ENCODE measurements at places on chromosomes 1 and 21.

GRCh38 chr1:46030876-46031660 lies 101.4 kb downstream of the PIK3R3 start:
- H3K27me3 ChIP-seq, result no peaks in the 10 kb centered on the region
- DNase-seq, result no peak
- H3K4me3 ChIP-seq, result no peak overlapping the region
- H3K4me1 ChIP-seq, result no peaks in the 10 kb centered on the region
- H3K36me3 ChIP-seq, result peaks cover 2% of the 10 kb centered on the region

DNA sequence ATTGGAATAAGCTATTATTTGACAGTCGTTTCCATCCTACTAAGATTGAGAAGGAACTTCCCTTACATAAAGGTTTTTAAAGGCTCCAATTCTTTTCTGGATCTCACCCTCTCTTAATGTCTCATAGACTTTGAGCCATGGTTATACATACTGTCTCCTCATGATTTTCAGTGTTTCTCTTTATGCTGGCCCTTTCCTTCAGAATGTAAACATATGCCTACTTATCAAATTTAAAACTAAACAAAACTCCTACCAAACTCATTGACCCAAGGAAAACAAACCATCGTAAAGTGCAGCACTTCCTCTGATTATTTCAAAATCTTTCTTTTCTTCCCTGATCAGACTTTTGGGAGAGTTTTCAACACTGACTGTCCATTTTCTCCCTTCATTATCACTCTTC lies 163.4 kb upstream of the DPYD start:
- no peaks in the 10 kb centered on the region for H3K36me3 ChIP-seq
- H3K27ac ChIP-seq, result no peak overlapping the region
- H3K27me3 ChIP-seq, result no peaks in the 10 kb centered on the region
- no peak for DNase-seq
- no peaks in the 10 kb centered on the region for H3K4me1 ChIP-seq
- H3K4me3 ChIP-seq, result no peak overlapping the region

- no peak overlapping the region for H3K4me3 ChIP-seq
- no peak for DNase-seq
- H3K4me1 ChIP-seq, result no peaks in the 10 kb centered on the region
- no peak overlapping the region for H3K27ac ChIP-seq
- H3K27me3 ChIP-seq, result no peaks in the 10 kb centered on the region
Measured at GRCh38 chr1:30196457-30196856, 526.9 kb downstream of the MATN1 start.

- peaks cover 9% of the 10 kb centered on the region for H3K4me1 ChIP-seq
- H3K27me3 ChIP-seq, result no peaks in the 10 kb centered on the region
- H3K36me3 ChIP-seq, result no peaks in the 10 kb centered on the region
- no peak overlapping the region for H3K4me3 ChIP-seq
- no peak for DNase-seq
Measured at GRCh38 chr1:202031796-202032195, 21.4 kb downstream of the ELF3 start.

DNA sequence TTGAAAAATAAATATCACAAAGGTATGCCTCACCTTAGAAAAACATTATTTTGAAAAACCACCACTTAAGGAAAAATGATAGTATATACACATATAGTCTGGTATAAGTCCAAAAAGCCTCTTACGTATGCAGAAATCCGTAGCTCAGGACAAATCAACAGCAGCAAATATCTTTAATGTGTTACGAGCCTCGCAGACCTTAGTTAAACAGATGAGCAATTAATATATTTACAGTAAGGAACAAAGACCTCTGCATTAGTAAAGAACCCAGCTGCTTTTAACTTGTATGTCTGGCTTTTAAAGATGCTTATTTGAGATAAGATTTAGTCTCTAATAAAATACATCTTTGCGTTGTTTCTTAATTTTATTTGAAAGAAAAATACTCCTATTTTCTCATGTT lies 79.9 kb upstream of the CHRM3 start:
- no peaks in the 10 kb centered on the region for H3K27me3 ChIP-seq
- no peaks in the 10 kb centered on the region for H3K36me3 ChIP-seq
- H3K4me1 ChIP-seq, result no peaks in the 10 kb centered on the region
- no peak overlapping the region for H3K4me3 ChIP-seq
- H3K27ac ChIP-seq, result no peak overlapping the region
- DNase-seq, result no peak

DNA sequence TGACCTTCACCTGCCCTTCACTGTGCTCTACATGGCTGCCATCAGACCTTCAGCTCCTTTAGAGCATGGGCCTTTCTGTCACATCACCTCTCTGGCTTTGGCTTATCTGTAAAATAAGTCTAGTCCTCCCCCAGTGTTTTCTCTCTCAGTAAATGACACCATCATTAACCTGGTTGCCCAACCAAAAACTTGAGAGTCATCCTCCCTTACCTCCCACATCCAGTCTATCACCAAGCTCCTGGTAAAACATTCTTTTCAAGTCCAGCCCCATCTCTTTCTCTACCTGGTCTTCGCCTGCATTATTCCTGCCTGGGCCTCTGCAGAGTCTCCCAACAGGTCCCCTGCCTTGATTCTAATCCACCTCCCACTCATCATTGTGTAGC lies 13.1 kb downstream of the SLC26A9 start:
- peaks cover 2% of the 10 kb centered on the region for H3K4me1 ChIP-seq
- no peak overlapping the region for H3K4me3 ChIP-seq
- no peaks in the 10 kb centered on the region for H3K36me3 ChIP-seq
- no peaks in the 10 kb centered on the region for H3K27me3 ChIP-seq
- DNase-seq, result no peak

- no peak overlapping the region for H3K4me3 ChIP-seq
- H3K27me3 ChIP-seq, result no peaks in the 10 kb centered on the region
- H3K4me1 ChIP-seq, result 0 out of 2 replicates have a peak, but pooled peaks cover 5% of the 10 kb centered on the region
- no peak overlapping the region for H3K27ac ChIP-seq
Measured at GRCh38 chr1:161032409-161032808, 6.4 kb downstream of the TSTD1 start.

DNA sequence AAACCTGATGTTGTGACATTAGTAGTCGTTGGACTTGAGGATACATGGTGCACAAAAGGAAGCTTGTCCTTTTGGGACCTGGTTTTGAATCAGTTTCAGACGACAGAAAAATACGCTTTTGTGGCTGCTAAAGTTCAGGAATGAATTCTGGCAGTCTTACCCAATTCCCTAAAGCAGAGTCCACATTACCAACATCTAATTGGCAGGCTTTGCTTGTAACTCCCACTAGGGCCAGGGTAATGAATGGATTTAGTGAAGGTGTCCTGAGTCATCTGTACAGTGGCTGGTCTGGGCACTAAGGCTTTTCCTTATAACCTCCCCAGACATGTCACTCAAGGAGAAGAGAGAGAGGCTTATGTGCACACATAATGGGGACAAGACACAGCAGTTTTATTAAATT lies 66.2 kb upstream of the RNPC3 start:
- no peak overlapping the region for H3K27ac ChIP-seq
- H3K27me3 ChIP-seq, result no peaks in the 10 kb centered on the region
- no peak overlapping the region for H3K4me3 ChIP-seq
- no peak for DNase-seq

DNA sequence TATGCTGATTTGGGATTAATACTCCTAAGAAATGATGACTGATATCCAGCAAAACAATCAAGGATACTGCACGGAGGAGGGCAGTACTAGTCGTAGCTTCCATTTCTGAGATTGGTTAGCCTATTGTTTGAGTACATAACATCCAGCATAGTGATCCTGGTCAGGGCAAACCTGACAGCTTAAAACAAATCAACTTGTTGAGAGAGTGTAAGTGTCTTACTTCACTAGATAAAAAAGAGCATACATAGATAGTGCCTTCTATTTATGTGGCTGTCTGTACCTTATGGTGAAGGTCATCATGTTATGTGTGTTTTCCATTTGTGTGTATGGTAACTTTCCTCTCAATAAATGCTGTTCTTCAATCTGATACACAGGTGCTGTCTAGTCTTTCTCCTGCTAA lies 228.4 kb downstream of the PTGER3 start:
- no peaks in the 10 kb centered on the region for H3K4me1 ChIP-seq
- H3K4me3 ChIP-seq, result no peak overlapping the region
- no peak overlapping the region for H3K27ac ChIP-seq
- DNase-seq, result no peak

DNA sequence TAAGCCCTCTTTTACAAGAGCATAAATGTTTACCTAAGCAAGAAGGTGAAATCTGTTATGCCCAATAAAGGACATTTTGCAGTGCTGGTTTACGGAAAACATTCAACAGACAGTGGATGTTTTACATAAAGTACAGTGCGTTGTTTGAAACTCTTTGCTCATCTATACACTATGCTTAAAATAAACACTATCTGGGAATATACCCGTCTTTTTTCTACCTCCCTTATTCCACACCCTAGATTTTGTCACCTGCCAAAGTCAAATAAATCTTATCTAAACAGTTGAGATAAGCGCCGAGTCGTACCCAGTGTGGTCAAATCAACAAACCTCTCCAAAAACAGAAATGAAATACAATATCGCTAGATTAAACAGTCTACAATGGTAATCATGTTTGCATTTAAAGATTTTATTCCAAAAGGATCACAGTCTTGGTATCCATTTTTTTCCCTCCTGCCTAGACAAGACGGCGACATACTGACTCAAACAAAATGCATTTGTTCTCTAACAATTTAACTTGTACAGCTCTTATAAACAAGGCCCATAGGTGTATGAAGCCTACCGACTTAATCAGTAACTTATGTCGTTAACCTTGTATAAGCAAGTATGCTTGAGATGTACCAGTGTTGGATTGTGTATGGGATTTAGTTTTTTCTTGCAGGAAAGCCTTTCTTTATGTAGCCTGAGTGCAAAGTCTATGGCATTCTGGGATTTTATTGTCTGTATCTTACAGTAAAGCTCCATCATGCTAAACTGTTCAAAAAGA lies 189.1 kb downstream of the FMN2 start:
- H3K4me3 ChIP-seq, result no peak overlapping the region
- no peak overlapping the region for H3K27ac ChIP-seq
- no peaks in the 10 kb centered on the region for H3K4me1 ChIP-seq
- no peak for DNase-seq

DNA sequence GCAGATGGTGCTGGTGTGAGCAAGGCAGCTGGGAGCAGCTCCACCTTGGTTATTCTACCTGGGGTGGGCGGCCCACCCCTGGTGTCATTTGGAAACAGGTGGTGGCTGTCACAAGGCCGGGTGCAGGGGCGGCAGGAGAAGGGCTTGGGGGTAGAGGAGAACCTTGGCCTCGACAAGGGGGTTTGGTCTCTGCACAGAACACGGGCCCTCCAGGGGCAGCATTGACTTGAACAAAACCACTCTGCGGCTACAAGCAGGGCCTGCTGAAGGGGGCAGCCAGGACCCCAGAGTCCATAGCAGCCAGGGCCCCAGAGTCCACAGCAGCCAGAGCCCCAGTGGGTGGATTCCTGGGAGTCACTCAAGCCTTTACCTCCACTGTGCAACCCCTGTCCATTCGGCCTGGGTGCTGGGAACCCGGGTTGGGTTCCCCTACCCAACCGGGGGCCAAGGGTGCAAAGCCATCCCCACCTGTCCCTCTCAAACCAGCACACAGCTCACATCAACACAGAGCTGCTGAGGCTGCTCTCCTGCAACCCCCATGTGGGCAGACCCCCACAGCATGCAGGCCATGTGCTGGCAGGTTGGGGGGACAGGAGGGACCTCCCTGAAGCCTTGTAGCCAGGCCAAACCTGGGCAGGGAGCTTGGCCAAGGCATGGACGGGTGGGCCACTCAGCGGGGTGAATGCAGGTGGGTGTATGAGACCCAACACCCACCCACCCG lies 7.7 kb downstream of the TRIM11 start:
- no peak for DNase-seq
- no peaks in the 10 kb centered on the region for H3K4me1 ChIP-seq
- H3K4me3 ChIP-seq, result no peak overlapping the region

DNA sequence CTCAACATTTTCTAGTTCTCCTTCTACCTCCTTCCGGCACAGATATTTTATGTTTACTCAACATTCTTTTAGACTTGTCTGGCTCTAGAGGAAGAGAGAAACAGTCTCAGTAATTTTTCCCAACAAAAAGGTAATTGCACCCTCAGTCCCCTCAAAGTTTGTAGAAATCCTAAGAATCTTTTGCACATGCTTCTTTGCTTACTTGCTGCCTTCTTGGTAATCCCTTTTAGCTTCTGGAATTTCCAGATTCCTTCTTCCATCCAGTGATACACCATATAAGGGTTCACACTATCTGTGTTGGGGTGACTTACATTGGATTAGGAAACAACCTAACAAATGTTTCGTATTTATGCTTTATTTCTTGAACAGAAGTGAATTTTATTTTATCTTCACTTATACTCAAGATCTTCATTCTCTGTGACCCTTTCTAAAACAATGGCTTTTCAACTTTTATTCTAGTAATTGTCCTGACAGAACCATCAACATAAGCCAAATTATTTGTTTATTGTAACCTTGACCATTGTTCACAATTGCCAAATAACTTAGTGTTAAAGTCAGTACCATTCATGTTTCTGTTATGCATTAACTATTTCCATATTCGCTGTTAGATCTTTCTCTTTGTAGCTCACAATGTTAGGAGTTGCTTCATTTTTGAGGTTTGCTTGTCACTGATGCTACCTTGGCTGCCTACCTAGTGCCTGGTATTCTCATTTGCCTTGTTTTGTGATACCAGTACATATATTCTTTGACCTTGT lies 238.1 kb downstream of the HMCN1 start:
- DNase-seq, result no peak
- no peak overlapping the region for H3K4me3 ChIP-seq
- no peak overlapping the region for H3K27ac ChIP-seq

- peaks cover 22% of the 10 kb centered on the region for H3K36me3 ChIP-seq
- H3K27ac ChIP-seq, result peak overlapping the region; percentile 99
- H3K4me1 ChIP-seq, result peaks cover 11% of the 10 kb centered on the region
- H3K4me3 ChIP-seq, result peak overlapping the region; percentile 61
Measured at GRCh38 chr1:151346082-151346768, 827 bp downstream of the RFX5 start.

GRCh38 chr1:109927911-109928321 lies 17.3 kb downstream of the CSF1 start:
- no peak for DNase-seq
- no peaks in the 10 kb centered on the region for H3K27me3 ChIP-seq

GRCh38 chr1:32356478-32356877 lies 5.8 kb downstream of the FAM229A start:
- peaks cover 16% of the 10 kb centered on the region for H3K27me3 ChIP-seq
- H3K4me3 ChIP-seq, result no peak overlapping the region
- no peaks in the 10 kb centered on the region for H3K36me3 ChIP-seq

GRCh38 chr1:155131285-155131684 lies 3.6 kb downstream of the EFNA1 start:
- no peak for DNase-seq
- peaks cover 2% of the 10 kb centered on the region for H3K36me3 ChIP-seq
- H3K4me3 ChIP-seq, result no peak overlapping the region
- peaks cover 29% of the 10 kb centered on the region for H3K4me1 ChIP-seq
- peaks cover 16% of the 10 kb centered on the region for H3K27me3 ChIP-seq

- H3K27ac ChIP-seq, result no peak overlapping the region
- H3K27me3 ChIP-seq, result no peaks in the 10 kb centered on the region
- no peak for DNase-seq
Measured at GRCh38 chr1:161792740-161793139, 26.6 kb downstream of the ATF6 start.

- no peaks in the 10 kb centered on the region for H3K27me3 ChIP-seq
- no peak for DNase-seq
- no peak overlapping the region for H3K27ac ChIP-seq
- no peaks in the 10 kb centered on the region for H3K4me1 ChIP-seq
Measured at GRCh38 chr1:163347106-163347505, 25.4 kb downstream of the NUF2 start.

- H3K4me1 ChIP-seq, result peaks cover 3% of the 10 kb centered on the region
- H3K36me3 ChIP-seq, result no peaks in the 10 kb centered on the region
- no peaks in the 10 kb centered on the region for H3K27me3 ChIP-seq
- DNase-seq, result no peak
Measured at GRCh38 chr1:247204177-247204647, 32.4 kb upstream of the ZNF124 start.

- no peak overlapping the region for H3K4me3 ChIP-seq
- H3K4me1 ChIP-seq, result no peaks in the 10 kb centered on the region
- no peaks in the 10 kb centered on the region for H3K27me3 ChIP-seq
- H3K27ac ChIP-seq, result no peak overlapping the region
- no peak for DNase-seq
Measured at GRCh38 chr1:55893155-55893554, 678.0 kb upstream of the USP24 start.

All from H1 (cell line).